Umbilical cord (tissue), 2 donors: ENCODE measurements at places on chromosomes 1 and 21. TPM values are rescaled to one million over a fixed set of nuclear protein-coding genes. Genes with fewer than 3 reads are reported as not detected.

HIVEP3 gene
- 1.7 TPM for total RNA-seq

ZNF697 gene
- total RNA-seq: 18.8 TPM

PLA2G2F gene
- total RNA-seq: 1.2 TPM

PPIAL4G gene
- 10.4 TPM for total RNA-seq

TMEM35B gene
- total RNA-seq: 23.6 TPM

C1orf115 gene
- total RNA-seq: 3.4 TPM

SFN gene
- 21.4 TPM for total RNA-seq

- no peak for DNase-seq
Observed at GRCh38 chr1:205455581-205456382, at the start of gene BLACAT1. Gene BLACAT1, minus strand, starts transcription at chr1:205456045.

DNA sequence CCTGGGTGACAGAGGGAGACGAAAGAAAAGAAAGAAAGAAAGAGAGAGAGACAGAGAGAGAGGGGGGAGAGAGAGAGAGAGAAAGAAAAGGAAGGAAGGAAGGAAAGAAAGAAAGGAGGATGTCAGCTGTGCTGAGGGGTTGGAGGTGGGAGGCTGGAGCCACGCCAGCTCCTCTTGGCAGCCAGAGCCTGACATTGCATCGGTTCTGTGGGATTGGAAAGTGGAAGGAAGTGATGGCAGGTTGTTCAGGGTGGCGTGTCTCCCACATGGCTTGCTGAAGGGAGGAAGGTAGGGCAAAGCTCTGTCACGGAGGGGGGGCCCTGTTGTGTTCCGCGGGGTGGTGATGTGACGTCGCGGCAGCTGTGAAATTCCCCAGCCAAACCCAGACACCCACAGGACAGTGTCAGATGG lies 30.7 kb downstream of the EIF2D start:
- no peak for DNase-seq

DNA sequence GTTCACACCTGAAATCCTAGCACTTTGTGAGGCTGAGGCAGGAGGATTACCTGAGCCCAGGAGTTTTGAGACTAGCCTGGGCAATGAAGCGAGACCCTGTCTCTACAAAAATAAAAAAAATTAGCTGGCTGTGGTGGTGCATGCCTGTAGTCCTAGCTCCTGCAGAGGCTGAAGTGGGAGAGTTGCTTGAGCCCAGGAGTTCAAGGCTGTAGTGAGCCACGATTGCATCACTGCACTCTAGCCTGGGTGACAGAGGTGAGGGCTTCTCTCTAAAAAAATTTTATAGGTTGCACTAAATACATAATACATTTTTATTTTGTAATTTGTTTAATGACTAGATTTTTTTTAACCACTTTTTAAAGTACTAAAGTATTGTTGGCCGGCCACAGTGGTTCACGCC lies 6.1 kb downstream of the PARK7 start:
- DNase-seq: no peak

DNA sequence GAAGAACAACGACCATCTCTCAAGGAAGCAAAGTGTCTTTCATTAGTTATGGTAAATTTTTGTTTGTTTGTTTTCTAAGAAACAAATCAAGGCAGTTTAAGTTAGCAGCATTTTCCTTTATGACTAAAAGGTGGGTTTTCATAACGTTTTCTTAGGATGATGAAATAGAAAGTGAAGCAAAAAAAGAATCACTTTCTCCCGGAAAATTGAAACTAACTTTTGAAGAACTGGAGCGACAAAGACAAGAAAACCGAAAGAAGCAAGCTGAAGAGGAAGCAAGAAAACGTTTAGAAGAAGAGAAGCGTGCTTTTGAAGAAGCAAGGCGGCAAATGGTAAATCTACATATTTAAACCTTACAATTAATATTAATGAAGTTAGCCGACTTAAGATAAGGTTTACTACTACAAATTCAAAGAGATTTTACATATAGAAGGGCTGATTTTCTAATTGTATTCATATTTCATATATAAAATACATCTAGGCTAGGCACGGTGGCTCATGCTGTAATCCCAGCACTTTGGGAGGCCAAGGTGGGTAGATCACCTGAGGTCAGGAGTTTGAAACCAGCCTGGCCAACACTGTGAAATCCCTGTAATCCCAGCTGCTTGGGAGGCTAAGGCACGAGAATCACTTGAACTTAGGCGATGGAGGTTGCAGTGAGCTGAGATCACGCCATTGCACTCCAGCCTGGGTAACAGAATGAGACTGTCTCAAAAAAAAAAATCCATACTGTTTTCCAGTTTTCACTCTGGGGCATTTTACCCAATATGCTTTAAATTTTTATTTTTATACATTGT lies 38.3 kb downstream of the NEXN start:
- peak; percentile 18 for DNase-seq

- no peak for DNase-seq
Observed at GRCh38 chr1:234270581-234271242, 102.5 kb upstream of the COA6 start.

DNA sequence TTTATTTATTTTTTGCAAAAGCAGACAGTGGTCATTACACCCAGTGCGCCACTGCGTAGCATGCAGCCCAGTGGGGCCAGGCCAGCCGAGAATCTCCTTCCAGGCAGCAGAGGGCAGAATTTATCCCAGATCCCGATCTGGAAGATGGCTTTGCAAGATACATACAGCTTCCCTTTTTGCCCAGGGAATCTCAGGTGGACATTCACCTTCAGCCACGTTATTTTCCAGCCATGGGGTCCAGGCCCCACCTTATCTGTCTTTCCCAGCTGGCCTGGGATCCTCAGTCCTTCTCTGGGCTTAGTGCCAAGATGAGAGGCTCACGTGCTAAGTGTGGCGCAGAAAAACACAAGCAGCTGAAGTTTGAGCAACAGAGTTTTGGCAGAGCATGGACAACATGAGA lies 123.6 kb downstream of the AJAP1 start:
- DNase-seq: peak; percentile 28

- no peak for DNase-seq
Observed at GRCh38 chr1:194517567-194517966, 1331.2 kb upstream of the B3GALT2 start.

DNA sequence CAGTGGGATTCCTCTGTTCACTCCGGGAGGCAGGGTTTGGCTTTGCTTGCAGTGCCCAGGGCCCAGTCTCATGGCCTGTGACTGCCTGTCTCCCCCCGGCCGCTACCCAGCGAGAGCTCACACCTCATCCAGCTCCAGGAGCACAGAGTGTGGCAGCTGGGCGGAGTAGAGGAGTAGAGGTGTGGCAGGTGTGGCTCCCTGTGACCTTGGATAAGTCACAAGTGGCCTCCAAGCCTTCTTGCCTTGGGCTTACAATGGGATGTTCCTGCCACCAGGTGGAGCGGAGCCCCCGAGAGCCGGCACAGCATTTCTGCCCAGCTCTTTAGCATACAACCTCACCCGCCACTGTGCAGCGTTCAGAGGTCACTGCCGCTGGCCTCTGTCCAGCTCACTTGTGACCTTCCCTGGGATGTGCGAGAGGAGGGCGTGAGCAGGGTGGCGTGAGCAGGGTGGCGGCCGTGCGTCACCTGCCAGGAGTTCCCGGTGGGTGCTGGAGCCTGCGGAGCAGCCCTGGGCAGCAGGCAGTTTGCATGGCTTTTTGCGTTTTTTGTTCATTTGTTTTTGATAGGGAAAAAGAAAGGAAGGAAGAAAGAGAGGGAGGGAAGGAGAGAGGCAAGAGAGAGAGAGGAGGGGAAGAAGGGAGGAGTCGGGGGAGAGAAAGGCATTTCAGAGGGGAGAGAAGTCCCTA lies 42.4 kb downstream of the CRYAA start:
- peak; percentile 14 for DNase-seq

GRCh38 chr1:221923929-221924598 lies 182.2 kb upstream of the DUSP10 start:
- no peak for DNase-seq

DNA sequence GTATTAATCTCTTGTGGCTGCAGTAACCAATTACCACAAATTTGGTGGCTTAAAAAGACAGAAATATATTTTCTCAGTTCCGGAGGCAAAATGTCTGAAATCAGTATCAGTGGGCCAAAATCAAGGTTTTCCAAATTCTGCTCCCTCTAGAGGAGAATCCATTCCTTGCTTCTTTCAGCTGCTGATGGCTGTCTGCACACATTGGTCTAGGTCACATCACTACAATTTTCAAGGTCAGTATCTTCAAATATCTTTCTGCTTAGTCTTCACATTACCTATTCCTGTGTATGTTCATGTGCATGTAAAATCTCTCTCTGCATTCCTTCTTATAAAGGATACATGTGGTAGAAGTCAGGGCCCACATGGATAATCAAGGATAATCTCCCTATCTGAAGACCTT lies 999.4 kb downstream of the KCNT2 start:
- no peak for DNase-seq

DNA sequence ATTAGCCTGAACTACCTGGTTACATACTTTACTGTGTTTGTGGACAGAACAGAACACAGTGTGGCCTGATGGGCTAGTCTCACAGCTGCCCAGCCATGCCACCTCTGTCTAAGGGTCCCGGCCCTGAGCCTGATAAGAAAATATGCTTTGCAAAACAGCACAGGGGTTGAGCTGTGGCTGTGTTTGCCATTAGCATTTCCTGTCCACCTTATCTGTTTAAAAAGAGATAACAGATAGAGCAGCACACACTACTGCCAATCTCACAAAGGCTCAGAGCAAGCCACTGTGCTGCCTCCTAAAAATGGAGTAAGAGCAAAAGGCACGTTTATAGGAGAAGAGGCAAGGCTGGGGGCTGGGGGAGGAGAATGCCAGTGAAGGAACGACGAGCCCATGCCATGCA lies 95.0 kb downstream of the SUSD4 start:
- DNase-seq: no peak

- DNase-seq: no peak
Observed at GRCh38 chr1:58409336-58409735, 137.2 kb downstream of the OMA1 start.
